ENCODE measurements at places on chromosomes 7 and 10.

DNA sequence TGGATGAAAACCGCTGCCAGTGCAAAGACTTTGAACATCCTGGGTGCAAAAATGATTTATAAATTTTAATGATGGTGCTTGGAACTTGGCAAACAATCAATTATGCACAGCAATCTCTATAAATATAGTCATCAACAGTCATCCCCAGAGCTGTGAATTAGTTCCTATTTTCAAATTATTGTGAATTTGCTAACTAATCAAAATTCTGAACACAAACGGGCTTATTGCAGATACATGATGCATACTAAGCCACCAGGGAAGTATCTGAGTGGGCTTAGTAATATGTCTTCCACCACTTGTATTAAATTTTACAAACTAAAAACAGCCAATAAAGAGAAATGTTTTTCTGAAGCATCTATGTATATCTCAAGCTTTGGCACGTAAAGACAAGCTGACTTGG is 165.2 kb downstream of the CALCR start:
- no peak for DNase-seq

DNA sequence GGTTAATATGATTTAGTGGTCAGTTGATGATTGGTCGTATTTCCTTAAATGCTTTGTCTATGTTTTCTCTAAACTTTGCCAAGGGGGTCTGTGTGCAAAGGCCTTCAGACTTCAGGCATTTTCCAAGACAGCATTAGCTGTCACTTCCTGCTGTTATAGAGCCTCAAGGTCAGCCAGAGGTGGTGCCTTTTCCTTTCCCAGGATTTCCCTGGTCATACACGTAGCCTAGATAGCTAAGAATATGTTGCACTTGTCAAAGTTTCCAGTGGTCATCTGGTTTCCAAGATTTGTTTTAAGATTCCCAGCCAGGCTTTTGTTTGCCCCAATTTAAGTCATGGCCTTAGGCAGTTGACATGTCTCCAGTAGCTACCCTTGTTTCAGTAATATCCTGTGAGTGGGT is 133.2 kb upstream of the IGFBP3 start:
- DNase-seq: no peak

DNA sequence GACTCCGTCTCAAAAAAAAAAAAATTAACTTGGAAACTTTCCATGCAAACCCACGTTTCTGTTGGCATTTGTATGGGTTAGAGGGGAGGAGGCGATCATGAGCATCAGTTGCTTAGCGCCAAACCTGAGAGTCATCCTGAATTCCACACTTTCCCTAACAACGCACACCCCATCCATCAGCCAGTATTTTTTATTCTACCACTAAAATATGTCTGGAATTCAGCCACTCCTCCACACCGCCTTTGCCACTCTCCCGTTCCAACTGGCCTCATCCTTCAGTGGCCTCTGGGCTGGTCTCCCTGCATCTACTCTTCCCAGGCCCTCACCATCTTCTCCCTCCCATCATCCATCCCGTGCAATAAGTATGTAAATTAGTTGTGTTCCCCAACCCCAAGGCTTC is 4.7 kb upstream of the LMBR1 start:
- DNase-seq: no peak

DNA sequence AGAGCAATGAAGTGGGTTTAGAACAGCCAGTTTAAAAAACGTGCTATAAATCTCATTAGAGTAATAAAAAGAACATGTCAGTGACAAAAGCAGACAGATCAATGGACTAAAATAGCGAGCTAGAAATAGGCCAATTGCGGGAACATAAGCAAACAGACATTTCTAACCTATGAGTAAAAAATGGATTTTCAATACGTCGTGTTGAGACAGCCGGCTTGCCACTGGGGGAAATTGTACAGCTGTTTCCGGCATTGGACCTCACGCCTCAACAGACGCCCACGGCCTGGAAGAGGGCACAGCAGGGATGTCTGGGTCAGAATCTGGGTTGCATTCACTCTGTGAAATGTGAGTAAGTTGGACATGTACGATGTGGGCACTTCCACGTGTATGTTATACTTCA is 92.9 kb downstream of the SVOPL start:
- no peak for DNase-seq

GRCh38 chr10:101094121-101094879 is 32.5 kb downstream of the KAZALD1 start:
- no peak for DNase-seq

DNA sequence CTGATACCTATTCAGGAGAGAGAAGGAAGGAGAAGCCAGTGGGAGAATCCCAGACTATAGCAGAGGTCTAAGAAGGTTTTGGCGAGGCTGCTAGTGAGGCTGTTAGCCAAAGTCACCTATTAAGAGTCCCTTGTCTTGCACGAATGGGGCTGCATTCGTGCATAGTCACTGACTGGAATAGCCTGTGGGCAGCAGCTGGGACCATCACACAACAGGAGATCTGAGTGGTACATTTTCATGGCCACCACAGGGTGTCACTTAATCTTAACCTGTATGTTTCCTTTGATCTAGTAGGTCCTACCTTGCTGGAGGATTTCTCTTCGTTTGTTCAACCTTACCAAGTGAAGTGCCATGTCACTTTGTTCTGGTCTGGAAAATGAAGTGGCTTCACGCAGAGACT is 319.9 kb downstream of the BMPER start:
- DNase-seq: no peak

GRCh38 chr10:58356756-58357155 is 21.9 kb downstream of the UBE2D1 start:
- no peak for DNase-seq

Data from stimulated activated CD8-positive, alpha-beta memory T cell treated with anti-CD3 and anti-CD28 coated beads, Interleukin-12 subunit alpha, Interleukin-12 subunit beta, amount 100 ng/mL, for 4 hours (primary cell).